ENCODE measurements at places on chromosomes 7 and 10. TPM values are rescaled to one million over a fixed set of nuclear protein-coding genes. Genes with fewer than 3 reads are reported as not detected.

TRIL gene
- 0.65 TPM for polyA plus RNA-seq

SLC26A4 gene
- 8.7 TPM for polyA plus RNA-seq

TRPV5 gene
- not detected for polyA plus RNA-seq

AHR gene
- 31.5 TPM for polyA plus RNA-seq

SLC25A13 gene
- polyA plus RNA-seq, result 7.8 TPM

SPOCK2 gene
- 34.1 TPM for polyA plus RNA-seq

NPS gene
- polyA plus RNA-seq, result not detected

LIPF gene
- polyA plus RNA-seq, result 0.22 TPM

NME8 gene
- 1.8 TPM for polyA plus RNA-seq

MACC1 gene
- polyA plus RNA-seq, result 2.8 TPM
